ENCODE measurements at places on chromosomes 3 and 15. TPM values are rescaled to one million over a fixed set of nuclear protein-coding genes. Genes with fewer than 3 reads are reported as not detected.

HRG gene
- not detected for total RNA-seq

PATL2 gene
- not detected for total RNA-seq

FOXB1 gene
- not detected for total RNA-seq

ARGFX gene
- total RNA-seq, result not detected

SEMA4B gene
- total RNA-seq, result 15.9 TPM

BLOC1S6 gene
- total RNA-seq, result 58.0 TPM

SAXO2 gene
- 0.11 TPM for total RNA-seq

DTWD1 gene
- total RNA-seq, result 18.5 TPM

PARP15 gene
- 0.07 TPM for total RNA-seq

MGLL gene
- total RNA-seq, result 92.3 TPM

DUOXA1 gene
- not detected for total RNA-seq

ATP13A5 gene
- total RNA-seq, result not detected
